Endothelial cell (in vitro differentiated cells): ENCODE measurements at places on chromosomes 2 and 18.
A peak's percentile ranks its signal among the peaks of the same experiment; 100 is the strongest.

- no peak for DNase-seq
Observed at GRCh38 chr2:18924886-18925285, 335.5 kb upstream of the NT5C1B start.

DNA sequence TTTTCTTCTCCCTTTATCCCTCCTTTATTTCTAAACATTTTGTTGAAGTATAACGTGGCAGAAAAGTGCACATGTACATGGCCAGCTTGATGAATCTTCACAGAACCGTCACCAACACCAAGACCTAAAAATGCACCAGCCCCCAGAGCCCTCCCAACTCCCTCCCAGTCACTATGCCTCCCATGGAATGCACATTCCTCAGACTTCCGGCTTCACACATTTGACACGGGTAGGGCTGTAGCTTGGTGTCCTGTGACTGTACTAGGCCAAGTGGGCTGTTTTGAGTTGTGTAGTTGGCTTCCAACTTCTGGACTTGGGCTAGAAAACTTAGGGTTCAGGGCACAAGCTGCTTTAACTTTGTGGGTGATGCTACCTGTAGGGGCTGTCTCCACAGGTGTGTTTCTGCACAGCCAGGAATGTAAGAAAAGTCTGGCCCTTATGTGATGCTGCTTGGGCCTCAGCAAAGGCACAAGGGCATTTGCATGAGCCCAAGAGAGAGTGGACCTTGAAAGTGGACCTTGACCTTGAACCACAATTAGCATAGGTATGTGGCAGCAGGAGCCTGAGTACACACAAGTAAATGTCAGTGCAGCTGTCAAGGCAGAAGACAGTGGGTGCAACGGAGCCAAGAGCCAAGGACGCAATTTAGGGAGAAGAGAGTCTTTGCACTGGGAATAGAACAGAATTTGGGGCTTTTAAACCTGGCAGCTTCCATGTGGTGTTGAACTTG lies 78.4 kb downstream of the SEPTIN10 start:
- DNase-seq: no peak

DNA sequence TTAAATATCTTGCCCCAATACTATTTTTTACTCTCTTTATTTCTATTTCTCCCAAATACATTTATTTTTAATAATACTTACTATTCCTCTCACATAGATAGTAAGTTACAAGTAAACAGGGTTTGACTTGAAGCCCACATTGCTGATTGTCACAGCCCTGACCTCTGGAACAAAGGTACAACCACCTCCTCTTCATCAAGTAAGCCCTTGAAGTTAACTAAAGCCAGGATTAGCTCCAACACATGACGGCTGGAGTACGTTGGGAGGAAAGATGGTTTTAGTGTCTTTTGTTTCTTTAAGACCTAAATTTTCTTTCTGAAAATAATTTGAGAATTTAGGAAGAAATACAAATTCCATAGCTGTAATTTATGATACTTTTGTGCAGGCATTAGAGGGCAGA lies 949 bp downstream of the MYOM1 start:
- DNase-seq: no peak

DNA sequence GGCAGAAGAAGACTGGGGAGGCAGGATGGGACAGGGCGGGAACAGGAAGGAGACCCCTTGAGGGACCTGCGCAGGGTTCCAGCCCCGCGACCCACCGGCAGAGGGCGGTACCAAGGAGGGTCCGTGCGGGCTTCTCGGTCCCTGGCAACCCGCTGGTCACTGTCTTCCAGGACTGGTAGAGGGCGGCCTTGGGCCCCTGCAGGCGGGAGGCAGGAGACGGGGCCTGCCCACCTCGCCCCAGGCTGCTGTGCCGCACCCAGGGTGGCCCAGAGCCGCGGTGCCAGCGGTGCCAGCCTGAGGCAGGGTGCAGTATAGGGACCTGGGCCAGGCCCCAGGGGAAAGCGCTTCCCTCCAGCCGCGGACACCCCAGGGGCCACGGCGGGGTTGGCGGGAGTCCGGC lies 34.5 kb downstream of the NEURL3 start:
- DNase-seq: peak; percentile 72

- no peak for DNase-seq
Observed at GRCh38 chr2:15912203-15912602, 28.1 kb upstream of the MYCN start.

GRCh38 chr2:173048897-173049661 lies 26.6 kb upstream of the MAP3K20 start:
- no peak for DNase-seq

DNA sequence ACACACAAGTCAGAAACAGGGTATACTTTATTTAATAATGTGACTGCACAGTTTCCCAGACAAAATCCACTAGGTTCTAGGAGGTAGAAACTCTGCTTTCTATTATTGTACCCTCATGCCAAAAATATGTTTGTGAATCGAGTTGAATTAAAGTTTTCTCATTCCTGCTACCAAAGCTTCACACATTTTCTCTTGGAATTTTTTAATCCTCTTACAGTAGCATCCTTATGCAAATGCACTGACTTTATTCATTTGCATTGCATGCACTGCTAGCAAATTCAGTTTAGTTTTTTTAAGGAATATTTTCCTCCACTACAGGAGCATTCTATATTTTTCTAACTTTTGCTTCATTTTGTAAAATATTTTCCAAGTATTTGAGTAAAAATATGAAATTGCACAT lies 4.8 kb upstream of the SCG2 start:
- DNase-seq: no peak

GRCh38 chr2:119425620-119426395 lies 5.8 kb upstream of the TMEM37 start:
- no peak for DNase-seq

DNA sequence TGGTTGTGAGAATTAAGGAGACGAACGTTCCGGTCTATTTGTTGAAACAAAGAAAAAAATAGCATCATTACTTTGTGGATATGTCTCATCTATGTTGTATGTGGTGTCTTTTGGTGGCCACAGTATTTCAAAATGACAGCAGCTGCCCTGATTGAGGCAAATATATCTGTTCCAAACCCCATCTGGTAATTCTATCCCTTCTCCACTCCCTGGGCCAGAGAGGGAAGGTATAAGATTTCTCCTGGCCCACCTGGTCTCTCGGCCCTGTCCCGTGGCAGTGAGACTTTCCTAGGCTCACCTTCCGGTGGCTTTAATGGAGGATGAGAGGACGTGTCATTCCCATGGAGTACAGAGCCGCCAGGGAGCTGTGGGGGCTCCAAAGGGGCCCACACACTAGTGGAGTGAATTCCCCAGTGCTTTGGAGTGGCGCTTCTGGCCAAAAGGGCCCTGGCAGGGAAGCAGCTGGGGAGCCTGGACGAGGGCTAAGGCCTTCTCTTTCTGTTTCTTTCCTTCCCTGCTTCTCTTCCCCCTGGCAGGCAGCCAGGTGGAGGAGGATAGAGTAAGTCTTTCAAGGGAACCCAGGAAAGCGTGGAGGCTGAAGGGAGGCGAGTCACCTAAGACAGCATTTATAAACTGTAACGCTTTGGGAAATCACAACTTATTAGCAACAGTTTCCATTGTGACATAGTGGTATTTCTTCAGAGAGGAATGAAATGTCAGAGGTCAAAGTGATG lies 5.6 kb downstream of the FOSL2 start:
- no peak for DNase-seq

DNA sequence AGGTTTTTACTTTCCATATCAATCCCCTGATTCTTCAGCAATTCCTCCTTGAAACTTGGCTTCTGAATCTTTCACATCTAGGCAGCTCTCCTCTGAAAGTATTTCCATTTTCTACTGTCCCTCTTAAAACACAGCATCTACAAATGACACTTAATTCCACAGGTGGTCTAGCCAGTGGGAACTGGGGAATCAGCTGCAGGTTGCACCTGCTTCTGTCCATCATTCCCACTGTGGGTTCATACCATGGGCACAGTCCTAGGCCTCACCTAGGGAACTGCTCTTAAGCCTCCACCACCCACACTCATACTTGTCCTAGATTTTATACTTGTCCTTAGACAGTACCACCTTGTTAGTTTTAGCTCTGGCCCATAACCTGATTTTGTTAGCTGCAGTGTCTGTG lies 2.2 kb downstream of the LOXL3 start:
- DNase-seq: no peak

DNA sequence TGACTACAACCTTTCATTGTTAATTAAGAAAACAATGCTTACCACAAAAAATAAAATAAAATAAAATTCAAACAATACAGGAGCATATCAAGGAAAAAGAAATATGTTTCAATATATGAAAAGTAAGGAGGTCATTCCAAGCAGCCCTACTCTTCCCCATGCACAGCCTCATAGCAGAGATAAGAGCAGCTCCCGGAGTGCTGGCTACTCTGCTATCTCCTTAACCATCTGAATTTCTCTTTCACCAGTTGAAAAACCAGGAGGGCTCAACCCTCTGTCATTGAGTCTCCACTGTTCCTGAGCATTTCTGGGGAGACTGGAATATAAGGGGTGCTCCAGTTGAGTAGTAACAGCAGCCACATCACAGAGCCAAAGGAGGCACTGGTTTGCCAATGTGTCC lies 201.4 kb downstream of the TCF4 start:
- DNase-seq: no peak

- no peak for DNase-seq
Observed at GRCh38 chr2:102171946-102172345, 14.9 kb upstream of the IL1RL2 start.

DNA sequence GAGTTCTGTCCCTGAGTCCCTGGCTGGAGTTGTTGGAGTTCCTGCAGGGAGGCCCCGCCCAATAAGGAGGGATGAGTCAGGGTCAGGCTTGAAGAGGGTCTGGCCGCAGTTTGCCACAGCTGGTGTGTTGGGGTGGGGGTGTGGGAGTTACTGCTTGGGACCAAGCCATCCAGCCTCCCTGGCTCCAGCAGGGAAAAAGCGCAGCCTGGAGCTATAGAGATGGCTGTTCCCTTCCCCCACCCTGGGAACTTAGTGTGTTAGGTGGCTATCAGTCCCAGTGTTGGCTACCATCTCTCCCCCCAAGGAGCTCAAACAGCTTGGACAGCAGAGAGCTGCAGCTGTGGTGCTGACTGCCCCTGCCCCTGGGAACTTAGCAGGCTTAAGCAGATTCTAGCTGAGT lies 13.2 kb upstream of the TANK start:
- no peak for DNase-seq

- no peak for DNase-seq
Observed at GRCh38 chr2:181164699-181165098, 184.3 kb downstream of the UBE2E3 start.

- peak; percentile 96 for DNase-seq
Observed at GRCh38 chr2:85132834-85133637, at the start of gene TCF7L1. TCF7L1 (plus strand) TSS chr2:85133392; CDS start chr2:85133685, 293 bp downstream.

- no peak for DNase-seq
Observed at GRCh38 chr2:120331903-120332302, 14.0 kb upstream of the INHBB start.

GRCh38 chr2:64931246-64932115 lies 57.7 kb upstream of the SLC1A4 start:
- no peak for DNase-seq

- DNase-seq: no peak
Observed at GRCh38 chr2:121129692-121130091, 155.3 kb downstream of the TFCP2L1 start.

DNA sequence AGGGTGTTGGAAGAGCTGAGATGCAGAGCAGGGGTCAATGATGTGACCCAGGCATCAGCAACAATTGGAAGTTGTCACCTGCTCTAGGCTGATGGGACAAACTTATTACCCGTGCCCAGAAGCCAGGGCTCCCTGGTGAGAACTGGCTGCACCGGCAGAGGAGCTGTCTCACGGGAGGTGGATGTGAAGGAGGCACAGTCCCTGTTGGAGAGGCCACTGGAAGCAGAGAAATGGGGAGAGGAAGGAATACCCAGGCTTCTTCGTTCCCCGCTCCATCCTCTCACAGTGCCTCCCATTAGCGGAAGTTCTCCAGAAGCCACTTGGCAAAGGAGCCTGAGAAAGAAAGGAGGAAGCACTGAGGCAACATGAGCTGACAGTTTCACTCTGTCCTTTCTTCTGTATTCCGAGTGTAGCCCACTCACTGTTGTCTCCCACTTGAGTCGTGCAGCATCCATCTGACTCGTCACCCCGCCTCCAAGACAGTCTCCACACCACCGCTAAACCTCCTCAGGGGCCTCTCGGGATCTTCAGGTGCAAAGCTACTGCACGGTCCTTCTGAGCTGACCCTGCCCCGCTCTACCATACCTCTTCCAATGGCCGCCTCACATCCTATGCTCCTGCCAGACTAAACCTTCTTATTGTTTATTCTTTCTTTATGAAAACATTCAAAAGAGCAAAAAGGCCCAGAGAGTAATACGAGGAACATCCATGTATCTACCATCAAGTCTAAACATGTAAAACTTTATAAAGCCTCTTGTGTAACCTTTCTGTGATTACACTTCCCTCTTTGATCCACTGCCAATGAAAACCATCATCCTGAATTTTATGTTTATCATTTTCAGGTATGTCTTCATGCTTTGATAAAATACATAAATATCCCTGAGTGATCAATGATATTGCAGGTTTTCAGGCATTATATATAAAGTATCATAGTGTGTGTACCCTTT lies 19.1 kb upstream of the AFTPH start:
- DNase-seq: no peak

DNA sequence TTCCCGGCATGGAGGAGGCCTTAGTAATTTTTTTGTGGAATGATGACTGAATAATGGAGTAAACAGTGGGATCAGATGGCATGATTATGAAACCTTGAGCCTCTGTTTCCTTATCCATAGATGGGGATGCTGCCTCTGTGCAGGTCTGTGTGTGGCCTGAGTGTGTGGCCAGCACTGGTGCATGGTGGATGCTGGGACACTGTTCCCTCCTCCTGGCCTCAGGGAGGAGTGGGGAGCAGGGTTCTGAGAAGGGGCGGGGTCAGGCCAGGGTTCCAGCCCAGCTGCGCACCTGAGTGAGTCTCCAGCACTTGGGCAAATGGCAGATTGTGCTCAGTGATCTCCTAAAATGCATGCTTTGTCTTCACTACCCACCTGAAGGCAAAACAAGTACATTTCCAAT lies 66.4 kb downstream of the DCDC2C start:
- DNase-seq: no peak

DNA sequence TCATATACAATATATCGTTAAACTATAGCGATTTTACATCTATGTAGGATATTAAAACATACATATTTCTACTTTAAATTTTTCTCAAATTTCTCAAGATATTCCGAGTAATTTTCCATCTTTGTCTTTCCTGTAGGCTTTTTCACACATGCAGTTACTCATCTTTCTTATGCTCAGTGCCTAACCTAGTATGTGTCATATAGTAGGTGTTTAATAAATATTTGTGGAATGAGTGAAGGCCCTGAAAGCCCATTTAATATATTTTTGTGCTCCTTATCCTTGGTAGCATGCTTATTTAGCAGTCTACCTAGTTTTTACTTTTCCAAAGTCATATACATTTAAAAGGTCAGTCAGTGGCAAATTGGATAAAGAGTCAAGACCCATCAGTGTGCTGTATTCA lies 67.3 kb downstream of the ITGB6 start:
- no peak for DNase-seq

DNA sequence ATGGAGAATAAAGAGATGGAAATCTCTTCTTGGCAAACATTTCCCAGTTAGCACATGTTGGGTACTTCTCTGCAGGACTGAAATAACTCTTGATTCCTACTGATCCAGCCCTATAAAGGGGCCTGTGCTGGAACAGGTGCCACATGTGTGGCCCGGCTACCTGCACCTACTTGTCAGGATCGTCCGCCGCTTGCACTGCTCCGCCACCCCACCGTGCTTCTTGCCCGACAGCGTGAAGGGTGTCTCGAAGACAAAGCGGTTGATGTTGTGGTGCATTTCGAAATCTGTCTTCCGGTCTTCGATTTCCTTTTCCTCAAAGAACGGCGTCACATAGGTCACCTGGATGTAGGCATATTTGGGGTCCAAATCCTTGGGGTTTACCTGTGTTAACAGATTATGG lies 58.6 kb upstream of the CCDC195 start:
- DNase-seq: no peak

GRCh38 chr18:34018336-34018735 lies 206.4 kb downstream of the NOL4 start:
- DNase-seq: no peak
